MV-4-11 (cell line): ENCODE measurements at places on chromosomes 6 and 20.
A peak's percentile ranks its signal among the peaks of the same experiment; 100 is the strongest.

- peak; percentile 47 for DNase-seq
These were observed 95.5 kb upstream of the SCGN start for GRCh38 chr6:25556516-25556915.

GRCh38 chr6:100181309-100181708 lies 187.3 kb upstream of the MCHR2 start:
- DNase-seq = no peak

DNA sequence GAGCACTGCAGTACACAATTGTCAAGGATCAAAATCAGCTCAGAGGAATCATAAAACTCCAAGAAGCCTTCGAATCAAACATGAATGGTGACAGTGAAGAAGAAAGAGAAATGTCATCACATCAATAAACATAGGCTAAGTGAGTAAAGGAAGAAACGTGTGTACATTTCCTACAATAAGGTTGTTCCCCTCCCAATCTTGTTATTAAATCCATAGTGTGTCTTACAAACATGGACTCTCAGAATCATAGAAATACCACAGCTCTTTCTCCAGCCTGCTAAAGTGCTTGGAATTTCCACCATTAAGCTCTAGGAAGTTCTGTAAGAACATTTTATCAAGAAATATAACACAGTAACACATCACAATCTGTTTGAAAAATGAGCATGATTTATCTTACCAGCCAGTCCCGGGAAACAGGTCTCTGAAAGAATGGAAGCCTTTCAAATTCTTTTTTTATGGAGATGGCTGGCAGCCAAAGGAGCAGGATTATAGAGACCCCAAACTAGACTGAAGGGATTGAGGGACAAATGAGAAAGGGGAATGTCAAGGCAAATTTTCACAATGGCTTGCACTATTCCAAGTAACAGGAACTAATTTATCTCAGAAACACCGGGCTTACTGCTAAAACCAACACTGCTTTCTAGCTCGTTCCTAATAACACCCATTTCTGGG lies 4.5 kb upstream of the TNFAIP3 start:
- no peak for DNase-seq

- peak; percentile 57 for DNase-seq
These were observed 162.0 kb downstream of the BTBD9 start for GRCh38 chr6:38477680-38478260.

- DNase-seq = peak; percentile 39
These were observed 45.3 kb upstream of the COL21A1 start for GRCh38 chr6:56292505-56293181.

DNA sequence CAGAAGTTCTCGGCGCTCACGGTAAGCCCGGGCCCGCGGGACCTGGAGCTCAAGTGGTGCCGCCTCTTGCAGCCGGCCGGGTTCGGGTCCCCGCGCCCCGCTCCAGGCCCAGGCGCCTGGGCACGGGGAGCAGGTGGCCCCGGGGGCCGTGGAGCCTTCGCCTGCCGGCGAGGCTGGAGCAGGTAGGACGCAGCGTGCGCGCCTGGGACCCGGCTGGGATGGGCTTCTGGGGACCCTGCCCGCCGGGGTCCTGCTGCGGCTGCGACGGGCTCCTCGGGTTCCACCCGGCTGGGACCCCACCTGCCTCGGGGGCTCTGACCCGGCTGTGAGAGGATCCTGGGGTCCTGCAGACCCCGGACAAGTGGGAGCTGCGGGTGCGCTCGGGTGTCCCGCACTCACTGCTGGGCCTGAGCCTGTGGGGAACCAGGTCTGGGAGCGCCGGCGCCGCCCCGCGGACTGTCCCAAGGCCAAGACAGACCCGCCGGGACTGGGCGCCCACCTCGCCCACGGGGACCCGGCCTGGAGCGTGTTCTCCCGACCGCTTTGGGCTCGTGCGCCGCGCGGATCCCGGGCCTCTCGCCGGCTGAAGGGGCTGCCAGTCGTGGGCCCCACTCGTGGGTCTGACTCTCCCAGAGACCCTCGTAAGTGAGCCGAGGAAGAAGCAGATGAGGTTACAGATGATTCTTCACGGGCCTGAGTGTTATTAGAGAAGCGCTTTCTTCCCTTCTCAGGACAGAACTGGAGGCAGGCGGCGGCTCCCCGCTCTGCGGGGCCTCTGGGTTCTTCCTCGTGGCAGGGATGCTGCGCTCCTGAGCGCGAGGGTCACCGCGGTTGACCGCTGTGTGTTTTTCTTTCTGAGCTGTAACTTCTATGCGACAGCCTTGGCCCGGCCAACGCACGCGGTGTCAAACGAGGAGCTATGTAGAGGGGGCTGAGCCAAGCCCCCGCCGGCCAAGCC lies 729 bp downstream of the SMOC2 start:
- no peak for DNase-seq

DNA sequence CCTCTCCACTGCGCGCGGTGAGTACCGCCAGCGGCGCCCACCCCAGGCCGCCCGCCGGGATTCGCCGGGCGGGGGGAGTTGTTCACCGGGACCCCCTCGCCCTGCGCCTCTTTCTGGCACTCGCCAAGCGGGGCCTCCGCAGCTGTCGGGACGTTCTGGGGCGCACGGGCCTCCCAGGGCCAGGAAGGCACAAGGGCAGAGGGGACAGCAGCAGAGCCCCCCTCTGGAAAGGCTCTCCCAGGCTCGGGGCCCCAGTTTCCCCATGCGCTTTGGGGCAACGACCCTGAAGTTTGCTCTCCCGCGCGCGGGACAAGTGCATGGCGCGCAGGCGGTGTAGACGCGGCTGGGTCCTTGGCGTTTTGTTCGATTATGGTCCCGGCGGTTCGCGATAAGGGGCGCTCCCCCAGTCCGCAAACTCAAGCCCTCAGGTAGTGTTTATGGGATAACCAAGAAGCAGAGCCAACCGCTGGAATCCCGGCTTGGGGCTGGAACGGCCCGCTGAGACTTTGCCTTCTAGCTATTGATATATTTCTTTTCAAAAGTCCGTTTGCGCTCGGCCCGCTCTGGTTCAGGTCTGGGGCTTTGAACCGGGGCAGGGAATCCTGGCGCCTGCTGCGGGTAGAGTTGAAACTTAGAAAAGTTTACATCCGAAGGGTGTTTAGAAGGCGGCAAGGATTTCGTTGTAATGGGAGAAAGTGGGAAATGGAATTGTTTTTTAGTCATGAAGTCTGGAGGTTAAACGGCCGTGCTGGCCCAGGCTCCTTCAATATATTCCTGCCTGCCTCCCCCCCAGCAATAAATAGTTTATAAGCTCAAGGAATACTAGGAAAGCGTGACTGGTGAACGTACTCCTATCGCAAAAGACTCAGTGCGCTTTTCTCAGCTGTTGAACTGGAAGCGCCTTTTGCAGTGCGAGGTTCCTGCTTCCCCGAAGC lies 595 bp downstream of the EYA2 start:
- no peak for DNase-seq

GRCh38 chr6:129312880-129313279 lies 397.1 kb downstream of the ARHGAP18 start:
- DNase-seq = no peak

GRCh38 chr6:148388521-148388920 lies 45.9 kb downstream of the SASH1 start:
- peak; percentile 48 for DNase-seq

DNA sequence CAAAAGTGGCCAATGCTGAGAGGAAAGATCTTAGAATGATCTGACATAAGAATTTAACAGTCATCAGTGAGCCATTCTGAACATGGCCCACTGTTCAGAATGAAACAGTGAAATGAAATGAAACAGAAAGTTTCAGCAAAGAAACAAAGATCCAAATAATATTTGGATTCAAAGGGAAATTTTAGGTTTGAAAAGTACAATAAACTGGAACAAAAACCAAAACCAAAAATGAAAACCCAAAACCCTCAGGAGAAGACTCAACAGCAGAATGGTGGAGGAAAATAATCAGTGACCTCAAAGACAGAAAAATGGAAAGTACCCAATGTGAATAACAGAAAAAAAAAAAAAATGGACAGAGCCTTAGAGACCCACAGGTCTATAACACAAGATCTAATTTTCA lies 66.1 kb upstream of the EMILIN3 start:
- no peak for DNase-seq

DNA sequence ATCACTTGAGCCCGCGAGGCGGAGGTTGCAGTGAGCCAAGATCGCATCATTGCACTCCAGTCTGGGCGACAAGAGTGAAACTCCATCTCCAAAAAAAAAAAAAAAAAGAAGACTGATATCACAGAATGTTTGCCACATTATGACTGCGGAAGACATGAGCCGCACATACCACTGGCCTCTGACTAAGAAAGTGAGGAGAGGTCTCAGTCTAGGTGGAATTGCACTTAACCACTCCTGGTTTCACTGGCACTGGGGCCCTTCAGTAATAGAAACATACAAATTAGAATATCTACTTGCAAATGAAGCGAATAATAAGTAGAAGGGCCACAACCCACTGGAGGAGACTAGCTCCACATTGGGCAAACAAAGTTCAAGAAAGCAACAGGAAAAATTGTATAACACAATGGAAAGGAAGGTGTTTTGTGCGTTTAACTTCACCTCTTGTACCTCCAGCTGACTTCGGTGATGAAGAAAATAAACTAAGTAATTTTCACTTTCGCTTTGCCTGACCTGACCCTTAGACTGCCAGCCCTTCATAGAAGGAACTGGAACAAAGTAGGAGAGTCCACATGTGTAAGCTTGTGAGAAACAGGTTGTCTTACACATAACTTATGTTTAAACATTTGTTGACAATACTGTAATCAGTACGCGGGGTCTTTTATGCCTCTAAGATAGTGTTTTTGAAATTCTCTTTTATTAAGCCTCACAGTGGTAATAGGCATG lies 147.5 kb upstream of the TSHZ2 start:
- no peak for DNase-seq

DNA sequence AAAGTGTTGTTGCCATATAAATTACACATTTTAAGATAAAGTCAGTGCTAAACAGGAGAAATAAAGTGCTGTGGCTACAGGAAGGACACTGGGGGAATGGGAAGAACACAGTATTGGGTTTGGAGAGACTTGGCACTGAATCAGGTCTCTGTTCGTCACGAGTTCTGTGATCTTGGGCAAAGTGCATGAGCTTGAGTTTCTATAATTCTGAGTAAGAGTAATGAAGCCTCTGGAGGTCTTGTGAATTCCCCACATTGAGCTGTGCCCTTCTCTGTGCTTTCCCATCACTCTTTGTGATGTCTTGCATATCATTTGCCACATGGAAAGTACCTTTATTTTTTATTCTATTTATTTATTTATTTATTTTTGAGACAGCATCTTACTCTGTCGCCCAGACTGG lies 16.8 kb upstream of the EEF1A1 start:
- DNase-seq = no peak
